Type B pancreatic cell (in vitro differentiated cells): ENCODE measurements at places on chromosomes 2 and 18. TPM values are rescaled to one million over a fixed set of nuclear protein-coding genes. Genes with fewer than 3 reads are reported as not detected.

- no peak for DNase-seq
- no peak overlapping the region for H3K4me3 ChIP-seq
- peaks cover 6% of the 10 kb centered on the region for H3K27me3 ChIP-seq
- H3K4me1 ChIP-seq = peaks cover 7% of the 10 kb centered on the region
Measured at GRCh38 chr2:155730804-155731203, 601.7 kb downstream of the NR4A2 start.

DNA sequence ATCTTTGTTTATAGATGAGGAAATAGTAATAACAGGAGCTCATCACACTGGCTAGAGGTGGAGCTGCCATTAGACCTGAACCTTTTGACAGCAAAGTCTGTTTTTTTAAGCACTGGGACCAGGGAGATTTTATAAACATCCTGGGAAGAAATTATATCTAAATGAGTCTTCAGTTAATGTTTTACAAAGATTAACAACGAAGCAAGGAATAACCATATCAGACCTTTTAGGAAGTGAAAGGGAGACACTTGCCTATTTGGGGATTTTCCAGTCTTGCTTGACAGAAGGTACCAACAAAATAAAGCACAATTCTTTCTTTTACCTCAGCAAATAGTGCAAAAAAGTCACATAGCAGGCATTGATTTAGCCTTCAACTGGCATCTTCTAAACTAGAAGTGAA lies 777.0 kb downstream of the CPS1 start:
- H3K27me3 ChIP-seq = no peaks in the 10 kb centered on the region
- H3K27ac ChIP-seq = no peak overlapping the region
- H3K36me3 ChIP-seq = no peaks in the 10 kb centered on the region
- no peaks in the 10 kb centered on the region for H3K4me1 ChIP-seq
- H3K4me3 ChIP-seq = no peak overlapping the region

Gene NEUROD1
- total RNA-seq = 48.5 and 72.2 TPM in 2 replicates

DNA sequence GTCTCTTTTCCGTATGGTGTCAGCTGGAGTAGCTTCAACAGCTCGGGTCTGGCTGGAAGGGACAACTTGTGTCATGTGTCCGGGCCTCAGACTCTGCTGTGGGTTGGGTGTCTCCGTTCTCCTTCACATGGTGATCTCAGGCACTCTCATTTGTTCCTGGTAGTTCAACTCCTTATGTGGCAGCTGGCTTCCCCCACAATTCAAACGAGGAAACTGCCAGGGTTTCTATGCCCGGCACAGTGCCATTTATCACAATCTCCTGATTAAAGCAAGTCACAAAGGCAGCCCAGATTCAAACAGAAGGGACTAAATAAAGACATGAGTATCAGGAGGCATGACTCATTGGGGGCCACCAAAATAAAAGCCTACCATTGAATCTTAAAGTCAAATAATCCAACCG lies 22.7 kb downstream of the MRO start:
- DNase-seq = no peak
- peaks cover 10% of the 10 kb centered on the region for H3K4me1 ChIP-seq
- H3K27ac ChIP-seq = no peak overlapping the region
- H3K27me3 ChIP-seq = peaks cover 8% of the 10 kb centered on the region

- H3K36me3 ChIP-seq = peaks cover 7% of the 10 kb centered on the region
- H3K4me3 ChIP-seq = no peak overlapping the region
- peaks cover 4% of the 10 kb centered on the region for H3K27me3 ChIP-seq
- DNase-seq = no peak
Measured at GRCh38 chr18:25074925-25075324, 277.0 kb downstream of the ZNF521 start.

- H3K36me3 ChIP-seq = peaks cover 4% of the 10 kb centered on the region
- H3K27ac ChIP-seq = no peak overlapping the region
- no peaks in the 10 kb centered on the region for H3K27me3 ChIP-seq
- no peak overlapping the region for H3K4me3 ChIP-seq
Measured at GRCh38 chr18:46060359-46060841, 11.7 kb downstream of the PSTPIP2 start.

- no peaks in the 10 kb centered on the region for H3K36me3 ChIP-seq
- no peak overlapping the region for H3K27ac ChIP-seq
- DNase-seq = no peak
- peaks cover 6% of the 10 kb centered on the region for H3K4me1 ChIP-seq
Measured at GRCh38 chr2:70671092-70671675, 96.8 kb downstream of the ADD2 start.

DNA sequence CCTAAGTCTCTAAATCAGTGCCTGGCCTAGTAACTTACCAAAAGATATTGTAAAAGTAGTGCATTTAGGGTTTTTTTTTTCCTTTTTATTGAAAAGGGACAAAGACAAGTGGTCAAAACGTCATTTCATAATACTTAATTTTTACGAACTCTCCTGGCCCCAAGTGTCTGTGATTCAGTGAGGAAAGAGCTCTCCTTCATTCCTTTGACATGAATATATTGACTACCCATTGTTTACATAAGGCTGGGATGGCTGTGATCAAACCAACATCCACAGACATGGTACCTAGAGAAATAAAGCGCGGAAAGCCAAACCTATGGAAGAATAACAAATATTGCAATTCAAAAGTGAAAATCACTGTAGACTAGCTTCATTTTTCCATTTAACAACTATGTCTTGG lies 198.4 kb downstream of the BABAM2 start:
- H3K4me1 ChIP-seq = no peaks in the 10 kb centered on the region
- no peaks in the 10 kb centered on the region for H3K36me3 ChIP-seq
- no peaks in the 10 kb centered on the region for H3K27me3 ChIP-seq
- no peak for DNase-seq
- H3K4me3 ChIP-seq = no peak overlapping the region

Gene PDE11A
- 0.67 and 2.0 TPM in 2 replicates for total RNA-seq

DNA sequence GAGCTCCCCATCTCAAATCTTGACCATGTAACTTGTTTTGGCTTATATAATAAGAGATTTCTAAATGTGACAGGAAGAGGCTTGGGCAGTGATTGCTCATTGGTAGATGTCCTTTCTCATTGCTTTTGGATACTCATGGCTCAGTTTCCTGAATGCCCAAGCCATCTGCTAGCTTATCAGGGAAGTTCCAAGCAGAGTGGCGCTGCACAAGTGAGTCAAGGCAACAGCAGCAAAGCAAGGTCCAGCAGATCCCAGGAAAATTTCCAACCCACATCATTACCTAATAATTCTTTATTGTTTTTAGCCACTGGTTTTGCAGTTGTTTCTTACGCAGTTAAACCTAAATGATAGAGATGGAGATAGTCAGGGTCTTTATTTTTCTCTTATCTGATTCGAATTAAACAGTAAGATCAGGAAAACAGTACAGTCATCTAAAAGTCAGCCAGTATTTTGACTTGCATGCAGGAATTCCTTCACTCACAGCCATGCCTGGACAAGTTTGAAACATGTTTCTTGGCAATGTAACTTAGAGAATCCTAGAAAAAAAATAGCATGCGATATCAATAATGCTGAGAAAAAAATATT lies 349.7 kb upstream of the TMEFF2 start:
- no peak overlapping the region for H3K27ac ChIP-seq
- H3K4me3 ChIP-seq = no peak overlapping the region
- no peaks in the 10 kb centered on the region for H3K27me3 ChIP-seq
- H3K36me3 ChIP-seq = no peaks in the 10 kb centered on the region

Gene POLR1A
- total RNA-seq = 54.9 and 57.6 TPM in 2 replicates

Gene SCYGR3
- not detected in 2 replicates for total RNA-seq

GRCh38 chr2:121015971-121016485 lies 269.0 kb downstream of the TFCP2L1 start:
- H3K4me3 ChIP-seq = no peak overlapping the region
- DNase-seq = peak; percentile 58
- peak overlapping the region; percentile 55 for H3K27ac ChIP-seq

Gene TMEM182
- 4.2 and 5.8 TPM in 2 replicates for total RNA-seq

GRCh38 chr18:9361191-9361590 lies 26.6 kb downstream of the TWSG1 start:
- DNase-seq = no peak
- no peak overlapping the region for H3K4me3 ChIP-seq
- no peak overlapping the region for H3K27ac ChIP-seq

GRCh38 chr2:117960231-117960630 lies 53.6 kb downstream of the CCDC93 start:
- H3K4me1 ChIP-seq = no peaks in the 10 kb centered on the region
- H3K27me3 ChIP-seq = no peaks in the 10 kb centered on the region
- DNase-seq = no peak
- no peak overlapping the region for H3K4me3 ChIP-seq
